ENCODE measurements at places on chromosomes 11 and 22.

GRCh38 chr11:78269806-78270205 is 81.1 kb downstream of the USP35 start:
- no peak for DNase-seq

- peak; percentile 24 for DNase-seq
These were observed 2.9 kb upstream of the ABCC8 start for GRCh38 chr11:17479284-17480214.

GRCh38 chr22:49664371-49664881 is 163.2 kb downstream of the BRD1 start:
- no peak for DNase-seq

DNA sequence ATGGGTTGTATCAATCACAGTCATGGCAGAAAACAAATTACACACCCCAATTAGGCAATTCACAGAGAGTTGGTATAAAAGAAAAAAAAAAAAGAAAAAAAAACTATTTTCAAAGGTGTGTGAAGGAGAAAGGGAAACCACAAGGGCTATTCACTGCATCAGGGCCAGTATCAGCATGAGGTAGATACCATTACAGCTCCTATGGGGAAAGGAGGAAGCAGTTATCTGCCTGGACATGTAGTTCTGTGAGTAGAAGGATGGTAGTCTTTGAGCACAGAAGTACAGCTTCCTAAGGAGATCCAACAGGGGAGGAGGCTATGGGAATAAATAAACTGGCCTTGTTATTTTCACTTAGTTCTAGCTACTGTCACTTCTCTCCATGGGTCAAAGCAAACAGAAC is 746.1 kb downstream of the LUZP2 start:
- no peak for DNase-seq

- no peak for DNase-seq
These were observed 259.1 kb upstream of the PLET1 start for GRCh38 chr11:112519751-112520150.

DNA sequence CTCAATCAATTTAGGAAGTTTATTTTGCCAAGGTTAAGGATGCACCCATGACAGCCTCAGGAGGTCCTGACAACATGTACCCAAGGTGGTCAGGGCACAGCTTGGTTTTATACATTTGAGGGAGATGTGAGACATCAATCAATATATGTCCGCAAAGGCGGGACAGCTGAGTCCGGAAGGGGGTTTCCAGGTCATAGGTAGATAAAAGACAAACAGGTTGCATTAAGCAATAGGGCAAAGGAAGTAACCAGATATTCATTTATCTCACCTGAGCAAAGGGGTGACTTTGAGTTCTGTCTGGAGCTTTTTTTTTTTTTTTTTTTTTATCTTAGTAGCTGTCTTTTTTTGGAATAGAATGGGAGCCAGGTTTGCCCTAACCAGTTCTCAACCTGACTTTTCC is 2.0 kb upstream of the TRIM34 start:
- no peak for DNase-seq

Measured in A549 (cell line).